ENCODE measurements at places on chromosomes 13 and 19.

DNA sequence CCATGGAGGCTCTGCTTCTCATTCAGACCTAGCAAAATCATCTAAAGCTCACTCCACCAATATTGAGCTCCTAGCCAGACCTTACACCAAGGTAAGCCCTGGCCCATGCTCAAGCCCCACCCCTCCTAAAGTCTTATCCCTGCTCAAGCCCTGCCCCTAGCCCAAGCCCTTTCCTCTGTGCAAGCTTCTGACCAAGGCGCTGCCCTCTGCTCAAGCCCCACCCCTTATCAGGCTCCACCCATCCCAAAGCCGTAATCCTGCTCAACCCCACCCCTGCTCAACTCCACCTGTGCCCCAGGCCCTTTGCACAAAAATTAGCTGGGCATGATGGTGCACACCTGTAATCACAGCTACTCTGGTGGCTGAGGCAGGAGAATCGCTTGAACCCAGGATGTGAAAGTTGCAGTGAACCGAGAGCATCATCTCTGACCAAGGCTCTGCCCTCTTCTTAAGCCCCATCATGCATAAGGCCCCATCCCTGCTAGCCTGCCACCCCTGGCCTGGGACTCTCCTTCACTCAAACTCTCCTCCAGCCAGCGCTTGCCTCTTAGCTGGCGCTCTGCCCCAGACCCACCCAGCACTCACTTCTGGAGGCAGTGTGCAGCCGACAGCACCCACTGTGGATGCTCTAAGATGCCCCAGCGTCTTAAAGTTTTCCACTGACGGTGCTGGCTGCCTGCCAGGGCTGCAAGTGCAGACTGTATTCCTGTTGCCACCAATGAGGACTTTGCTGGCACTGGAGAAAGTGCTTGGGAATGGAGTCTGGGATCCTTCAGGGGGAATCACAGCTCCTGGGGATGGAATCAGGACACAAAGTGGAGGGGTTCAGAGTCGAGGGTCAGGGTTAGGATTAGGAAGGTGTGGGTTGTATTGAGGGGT is 16.5 kb downstream of the KLK4 start:
- no peak for DNase-seq

DNA sequence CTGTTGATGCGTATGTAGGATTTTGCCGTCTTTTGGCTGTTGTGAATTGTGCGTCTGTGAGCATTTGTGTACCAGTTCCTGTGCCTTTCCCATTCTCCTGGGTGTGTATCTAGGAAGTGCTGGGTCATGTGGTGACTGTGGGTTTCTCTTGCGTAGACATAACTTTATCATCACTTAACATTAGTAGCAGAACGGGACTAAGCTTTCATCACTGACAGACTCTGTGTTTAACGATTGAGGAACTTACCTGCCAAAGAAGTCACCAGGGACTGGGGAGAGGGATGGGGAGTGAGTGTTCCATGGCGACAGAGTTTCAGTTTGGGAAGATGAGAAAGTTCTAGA is 15.0 kb downstream of the FZR1 start:
- no peak for DNase-seq

DNA sequence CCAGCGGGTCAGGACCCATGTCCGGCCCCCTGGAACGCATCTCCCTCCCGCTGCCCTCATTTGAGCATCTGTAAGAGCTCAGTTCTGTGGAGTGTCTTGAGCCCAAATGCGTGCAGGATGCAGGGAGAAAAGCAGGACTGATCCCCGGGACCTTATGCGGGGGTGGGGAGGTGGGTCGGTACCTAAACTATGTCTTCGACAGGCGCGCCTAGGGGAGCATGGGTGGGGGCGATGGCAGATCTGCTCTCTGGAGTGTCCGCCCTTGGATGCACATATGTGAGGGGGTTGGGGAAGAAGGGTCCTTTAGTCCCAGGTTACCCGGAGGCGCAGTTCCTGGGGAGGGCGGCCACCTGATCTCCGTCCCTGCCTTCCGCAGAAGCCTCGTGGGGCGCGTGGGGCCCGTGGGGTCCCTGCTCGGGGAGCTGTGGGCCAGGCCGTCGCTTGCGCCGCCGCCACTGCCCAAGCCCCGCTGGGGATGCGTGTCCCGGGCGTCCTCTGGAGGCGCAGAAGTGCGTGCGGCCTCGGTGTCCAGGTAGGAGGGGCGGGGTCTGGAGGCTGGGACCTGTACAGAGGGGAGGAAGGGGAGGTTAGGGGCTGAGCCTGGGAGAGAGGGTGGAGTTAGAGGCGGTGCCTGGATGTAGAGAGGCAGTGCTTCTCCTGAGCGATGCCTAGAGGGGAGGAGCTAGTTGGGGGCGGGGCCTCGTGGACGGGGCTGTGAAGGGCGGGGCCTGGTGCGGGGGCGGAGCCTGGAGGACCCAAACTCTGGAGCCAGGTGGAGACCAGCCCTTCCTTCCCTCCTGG is 2.9 kb downstream of the CILP2 start:
- no peak for DNase-seq

DNA sequence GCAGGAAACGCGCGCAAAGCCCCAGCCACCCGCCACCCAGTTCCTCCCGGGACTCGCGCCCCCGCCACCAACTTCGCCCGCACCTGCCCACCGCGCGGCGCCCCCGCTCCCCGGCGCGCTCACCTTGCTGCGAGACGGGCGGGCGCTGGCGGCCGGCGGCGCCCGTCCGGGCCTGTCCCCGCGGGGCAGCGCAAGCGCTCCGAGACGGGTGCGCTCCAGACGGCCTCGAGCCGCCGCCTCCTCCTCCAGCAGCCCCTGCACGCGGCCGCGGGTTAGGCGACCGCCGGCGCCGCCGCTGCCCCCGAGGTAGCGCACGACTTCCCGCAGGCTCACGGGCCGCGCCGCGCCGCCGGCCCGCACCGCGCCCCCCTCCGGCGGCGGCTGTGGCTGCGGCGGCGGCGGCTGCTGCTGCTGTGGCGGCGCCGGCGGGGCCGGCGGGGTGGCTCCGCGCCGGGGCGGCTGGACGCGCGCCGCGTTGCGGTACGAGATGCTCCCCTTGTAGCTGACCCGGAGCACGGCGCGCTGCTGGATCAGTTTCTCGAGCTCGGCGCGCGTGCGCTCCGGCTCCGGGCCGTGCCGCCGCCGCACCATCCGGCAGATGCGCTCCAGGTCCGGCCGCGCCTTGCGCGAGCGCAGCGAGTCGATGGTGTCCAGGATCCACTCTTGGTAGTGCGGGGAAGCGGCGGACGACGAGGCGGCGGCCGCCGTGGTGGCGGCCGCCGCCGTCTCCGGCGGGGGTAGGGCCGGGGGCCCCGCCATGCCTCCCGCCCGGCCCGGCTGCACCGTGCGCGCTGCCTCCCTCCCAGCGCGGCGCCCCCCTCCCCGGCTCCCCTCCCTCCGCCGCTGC is 666 bp downstream of the SAMD1 start:
- no peak for DNase-seq

DNA sequence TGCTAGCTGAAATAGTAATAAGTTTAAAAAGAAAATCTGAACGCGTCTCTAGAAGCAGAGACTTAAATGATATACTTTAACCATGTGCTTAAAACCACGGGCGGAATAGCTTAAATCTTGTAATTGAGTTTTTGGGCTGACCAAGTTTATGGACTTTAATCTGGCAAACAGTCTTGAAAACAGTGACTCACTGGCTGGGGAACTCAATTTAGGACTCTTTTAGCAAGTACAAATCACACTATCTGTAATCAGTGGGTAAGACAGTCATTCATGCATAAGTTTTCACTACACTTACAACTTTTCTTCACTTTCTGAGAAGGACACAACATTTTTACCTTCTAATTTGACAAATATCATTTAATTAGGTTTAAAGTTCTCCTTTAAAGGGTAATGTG is 26.8 kb downstream of the ZNF627 start:
- DNase-seq = no peak
